ENCODE measurements at places on chromosomes 4 and X.

DNA sequence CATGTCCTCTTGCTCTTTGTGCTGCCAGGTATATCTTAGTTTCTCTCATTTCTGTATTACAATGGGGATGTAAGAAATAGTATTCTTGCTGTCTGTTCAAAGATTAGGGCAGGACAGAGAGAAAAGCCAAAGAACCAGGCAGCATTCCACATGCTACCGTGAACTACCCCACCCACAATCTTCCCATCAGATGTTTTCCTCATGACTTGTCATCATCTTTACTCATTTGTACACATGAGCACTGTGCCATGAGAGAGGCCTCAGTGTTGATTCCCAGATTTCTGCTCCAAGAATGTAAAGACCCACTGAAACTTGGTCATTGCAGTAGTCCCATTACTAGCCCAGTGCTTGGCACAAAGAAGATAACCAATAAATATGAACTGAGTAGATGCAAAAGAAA is 354.6 kb upstream of the RASGEF1B start:
- DNase-seq = no peak

DNA sequence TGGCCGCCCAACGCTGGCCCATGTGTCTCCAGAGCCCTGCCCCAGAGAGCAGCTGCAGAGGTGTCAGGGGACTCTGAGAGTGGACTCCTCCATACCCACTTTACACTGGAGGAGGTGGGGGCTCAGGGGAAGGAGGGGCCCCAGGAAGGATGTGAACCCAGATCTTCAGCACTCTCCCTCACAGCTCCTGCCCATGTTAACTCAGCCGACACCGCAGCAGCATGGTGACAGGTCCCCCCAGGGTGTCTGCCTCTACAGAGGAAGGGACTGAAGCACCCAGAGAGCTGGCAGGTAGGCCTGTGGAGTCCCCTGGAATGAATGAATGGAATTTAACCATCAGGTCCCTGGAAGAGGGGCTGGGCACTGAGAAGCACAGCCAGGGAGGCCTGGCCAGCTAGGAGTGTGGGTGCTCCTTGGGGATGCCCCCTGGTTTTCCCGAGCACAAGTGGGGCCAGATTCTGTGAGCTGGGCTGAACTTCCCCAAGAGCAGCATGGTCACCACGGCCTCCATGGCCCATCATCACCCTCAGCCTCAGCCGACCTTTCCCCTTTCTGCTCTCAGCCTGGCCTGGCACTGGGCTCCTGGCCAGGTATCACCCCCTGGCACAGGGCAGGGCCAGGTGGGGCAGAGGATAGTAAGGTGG is 21.9 kb downstream of the SH3BP2 start:
- no peak for DNase-seq

GRCh38 chr4:148540622-148541326 is 98.6 kb upstream of the NR3C2 start:
- no peak for DNase-seq

- DNase-seq = no peak
Observed at GRCh38 chr4:42570221-42570620, 86.7 kb downstream of the ATP8A1 start.

- DNase-seq = no peak
Observed at GRCh38 chrX:138929926-138930582, 218.5 kb upstream of the FGF13 start.

DNA sequence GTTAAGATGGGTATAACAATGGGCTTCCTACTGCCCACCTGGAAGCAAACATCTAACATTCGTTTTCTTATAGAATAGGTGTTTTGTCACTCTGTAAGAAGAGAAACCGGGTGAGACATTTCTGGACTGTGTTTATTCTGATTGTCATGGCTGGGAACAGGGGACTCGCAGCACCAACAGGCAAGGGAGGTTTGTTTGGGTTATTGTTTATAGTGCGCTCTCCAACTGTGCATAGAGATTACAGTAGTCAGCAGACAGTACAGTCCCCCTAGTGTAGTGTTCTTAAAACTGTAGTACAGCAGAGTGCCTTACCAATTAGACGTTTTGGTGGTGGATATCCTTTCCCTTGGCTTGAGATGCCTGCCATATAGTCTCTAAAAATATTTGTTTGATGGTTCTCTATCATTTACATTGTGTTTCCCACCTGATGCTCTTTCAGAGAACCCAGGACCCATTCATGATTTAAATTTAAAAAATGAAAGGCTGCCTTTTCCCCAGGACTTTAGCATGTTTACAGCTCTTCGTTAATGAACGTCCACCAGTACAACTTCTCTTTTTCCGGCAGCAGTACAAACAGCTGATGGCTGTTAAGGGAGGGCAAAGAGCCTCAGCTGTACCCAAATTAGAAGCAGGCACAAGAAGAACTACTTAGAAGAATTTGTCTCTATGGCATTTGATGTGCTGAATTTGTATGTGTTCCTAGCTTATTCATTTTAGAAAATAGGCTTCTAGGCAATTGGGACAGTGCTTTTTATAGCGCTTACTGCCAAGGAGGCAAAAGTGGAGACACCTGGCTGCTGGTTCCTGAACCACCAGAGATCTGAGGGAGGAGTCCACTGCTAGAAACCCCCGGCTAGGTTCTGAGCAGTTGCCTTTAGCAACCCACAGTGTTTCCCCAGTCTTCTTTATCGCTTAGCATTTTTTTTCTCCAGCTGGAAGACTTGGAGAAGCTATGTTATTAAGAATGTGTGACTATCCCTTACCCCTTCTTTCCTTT is 1.0 kb upstream of the RNF150 start:
- DNase-seq = no peak

GRCh38 chrX:130702867-130703707 is 199.9 kb downstream of the ENOX2 start:
- no peak for DNase-seq

- DNase-seq = no peak
Observed at GRCh38 chr4:134624365-134624764, 422.8 kb upstream of the PABPC4L start.

DNA sequence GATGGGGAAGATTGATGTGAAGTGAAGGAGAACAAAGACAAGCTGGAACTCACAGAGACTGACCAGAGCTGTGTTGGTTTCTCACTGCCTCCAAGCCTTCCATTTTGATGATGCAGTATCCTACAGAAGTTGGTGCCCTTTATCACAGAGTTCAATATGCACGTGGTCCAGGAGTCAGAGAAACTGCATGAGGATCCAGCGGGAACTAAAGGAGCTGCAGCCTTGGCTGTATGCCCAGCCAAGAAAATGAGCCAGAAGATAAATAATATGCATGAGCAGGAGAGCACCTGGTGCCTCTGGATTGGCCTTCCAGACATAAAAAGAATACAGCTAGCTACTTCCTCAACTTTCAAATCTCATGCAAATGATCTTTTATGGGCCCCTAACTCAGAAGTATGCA is 44.3 kb upstream of the DCLK2 start:
- DNase-seq = no peak

DNA sequence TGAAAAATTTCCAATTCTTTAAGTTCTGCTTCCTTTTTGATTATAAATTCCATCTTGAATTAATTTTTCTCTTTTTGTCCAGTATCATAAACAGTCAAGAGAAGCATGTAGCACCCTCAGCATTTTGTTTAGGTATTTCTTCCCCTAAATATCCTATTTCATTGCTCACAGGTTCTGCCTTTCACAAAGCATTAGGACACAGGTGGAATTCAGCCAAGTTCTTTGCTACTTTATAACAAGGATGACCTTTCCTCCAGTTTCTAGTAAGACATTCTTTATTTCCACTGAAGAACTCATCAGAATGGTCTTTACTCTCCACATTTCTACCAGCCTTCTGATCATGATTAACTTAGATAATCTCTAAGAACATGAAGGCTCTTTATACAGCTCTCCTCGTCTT is 7.4 kb downstream of the SLC9B1 start:
- DNase-seq = no peak

GRCh38 chr4:112277220-112277619 is 8.5 kb downstream of the TIFA start:
- no peak for DNase-seq

- no peak for DNase-seq
Observed at GRCh38 chr4:169103966-169104412, 93.9 kb upstream of the CBR4 start.

DNA sequence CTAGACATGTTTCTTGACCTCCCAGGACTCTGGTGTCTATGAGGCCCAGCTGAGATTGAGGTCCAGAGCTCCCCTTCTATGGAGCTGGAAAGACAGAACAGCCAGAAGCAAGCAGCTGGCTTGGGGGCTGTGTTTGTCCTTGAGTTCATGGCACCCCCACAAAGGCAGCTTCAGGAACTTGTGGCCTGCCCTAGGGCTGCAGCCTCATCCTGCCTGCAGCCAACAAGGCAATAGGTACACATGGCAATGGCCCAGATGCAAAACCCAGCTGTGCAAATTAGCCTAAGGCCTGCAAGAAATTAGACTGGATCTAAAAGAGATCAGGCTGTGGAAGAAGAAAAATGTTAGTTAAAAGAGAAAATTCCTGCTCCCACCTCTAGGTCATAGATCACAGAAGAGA is 131.7 kb upstream of the NALF2 start:
- DNase-seq = no peak

GRCh38 chr4:144384408-144384807 is 243.9 kb upstream of the GYPA start:
- no peak for DNase-seq
